ENCODE measurements at places on chromosomes 6 and 20.

GRCh38 chr6:45827952-45828530, 187.6 kb downstream of the CLIC5 start:
- no peaks in the 10 kb centered on the region for H3K36me3 ChIP-seq
- DNase-seq: no peak
- H3K4me1 ChIP-seq: no peaks in the 10 kb centered on the region
- H3K27ac ChIP-seq: no peak overlapping the region
- H3K4me3 ChIP-seq: no peak overlapping the region

GRCh38 chr20:63027922-63028389, 21.2 kb upstream of the BHLHE23 start:
- H3K27ac ChIP-seq: no peak overlapping the region
- H3K4me3 ChIP-seq: no peak overlapping the region
- DNase-seq: no peak
- H3K4me1 ChIP-seq: no peaks in the 10 kb centered on the region

DNA sequence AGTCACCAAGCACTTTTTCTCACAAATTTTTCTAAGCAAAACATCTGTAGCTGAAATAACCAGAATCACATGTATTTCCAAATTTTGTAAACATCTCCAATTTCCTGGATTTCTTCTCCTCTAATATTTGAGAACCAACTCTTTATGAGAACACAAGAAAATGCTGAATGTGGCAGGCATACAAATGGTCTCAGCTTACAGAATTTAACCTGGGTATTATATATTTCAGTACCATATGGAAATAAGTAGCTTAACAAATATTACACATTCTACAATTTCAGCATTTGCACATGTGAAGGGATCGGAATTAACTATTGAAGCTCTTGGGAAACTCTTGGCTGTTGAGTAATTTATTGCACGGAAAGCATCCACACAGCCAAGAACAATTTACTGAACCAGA, 92.5 kb downstream of the TBXT start:
- no peak overlapping the region for H3K27ac ChIP-seq
- no peak overlapping the region for H3K4me3 ChIP-seq
- no peaks in the 10 kb centered on the region for H3K27me3 ChIP-seq
- no peak for DNase-seq
- no peaks in the 10 kb centered on the region for H3K4me1 ChIP-seq

- H3K36me3 ChIP-seq: no peaks in the 10 kb centered on the region
- H3K4me1 ChIP-seq: peaks cover 79% of the 10 kb centered on the region
- H3K27me3 ChIP-seq: no peaks in the 10 kb centered on the region
- no peak overlapping the region for H3K4me3 ChIP-seq
Observed at GRCh38 chr20:1819311-1820137, 75.7 kb upstream of the SIRPA start.

GRCh38 chr6:9112544-9112943, 677.2 kb upstream of the SLC35B3 start:
- H3K27ac ChIP-seq: no peak overlapping the region
- H3K36me3 ChIP-seq: no peaks in the 10 kb centered on the region
- no peak overlapping the region for H3K4me3 ChIP-seq
- no peak for DNase-seq
- no peaks in the 10 kb centered on the region for H3K27me3 ChIP-seq

- no peaks in the 10 kb centered on the region for H3K27me3 ChIP-seq
- H3K4me3 ChIP-seq: no peak overlapping the region
- H3K27ac ChIP-seq: no peak overlapping the region
- DNase-seq: no peak
- peaks cover 12% of the 10 kb centered on the region for H3K4me1 ChIP-seq
Observed at GRCh38 chr6:110322151-110322873, 35.8 kb downstream of the METTL24 start.

DNA sequence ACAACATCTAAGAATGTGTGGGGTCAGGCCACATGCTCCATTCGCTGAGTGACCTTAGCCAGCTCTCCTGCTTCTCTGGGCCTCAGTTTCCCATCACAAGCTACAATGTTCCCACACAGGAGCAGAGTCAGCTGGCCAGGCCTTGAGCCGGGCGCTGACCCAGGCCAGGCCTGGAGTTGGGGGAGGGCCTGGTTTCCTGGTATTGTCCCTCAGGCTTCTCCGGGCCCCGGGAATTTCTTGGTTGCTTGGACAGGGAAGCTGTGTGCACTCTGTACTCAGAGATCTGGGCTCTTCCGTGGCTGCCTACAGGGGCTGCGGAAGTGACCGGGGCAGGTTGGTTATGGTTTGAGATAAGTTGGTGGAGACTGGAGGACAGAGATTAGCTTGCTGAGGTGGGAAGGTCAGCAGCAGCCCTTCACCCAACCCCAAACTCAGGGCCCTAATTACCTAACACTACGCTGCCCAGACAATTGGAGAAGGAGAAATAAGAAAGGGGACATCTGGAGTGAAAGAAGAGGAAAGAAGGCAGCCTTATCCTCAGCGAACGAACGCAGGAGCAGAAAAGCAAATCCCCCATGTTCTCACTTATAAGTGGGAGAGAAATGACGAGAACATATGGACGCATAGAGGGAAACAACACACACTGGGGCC, 6.2 kb downstream of the TGM2 start:
- H3K27ac ChIP-seq: peak overlapping the region; percentile 91
- H3K36me3 ChIP-seq: peaks cover 63% of the 10 kb centered on the region
- DNase-seq: peak; percentile 73
- no peaks in the 10 kb centered on the region for H3K27me3 ChIP-seq

GRCh38 chr20:47418069-47418757, 61.7 kb upstream of the ZMYND8 start:
- peaks cover 20% of the 10 kb centered on the region for H3K4me1 ChIP-seq
- DNase-seq: no peak
- H3K4me3 ChIP-seq: no peak overlapping the region
- no peaks in the 10 kb centered on the region for H3K27me3 ChIP-seq
- no peaks in the 10 kb centered on the region for H3K36me3 ChIP-seq

DNA sequence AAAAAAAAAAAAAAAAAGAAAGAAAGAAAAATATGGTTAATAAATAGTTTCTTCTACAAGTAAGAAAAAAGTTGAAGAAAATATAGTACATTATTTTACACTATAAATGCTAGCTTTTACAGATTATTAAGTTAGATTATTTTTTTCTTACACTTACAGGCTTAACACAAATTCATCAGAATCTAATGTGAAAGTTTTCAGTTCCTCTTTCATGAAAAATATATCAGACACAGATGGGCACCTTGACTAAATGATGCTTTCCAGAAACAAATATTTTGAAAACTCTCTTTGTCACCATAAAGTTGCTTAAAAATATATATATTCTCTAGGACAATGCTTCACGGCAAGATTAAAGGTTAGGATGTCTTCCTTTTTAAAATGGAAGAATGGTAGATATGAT, 321.8 kb upstream of the HSF2 start:
- H3K27ac ChIP-seq: no peak overlapping the region
- no peaks in the 10 kb centered on the region for H3K4me1 ChIP-seq
- H3K4me3 ChIP-seq: no peak overlapping the region
- H3K36me3 ChIP-seq: no peaks in the 10 kb centered on the region
- DNase-seq: no peak

- no peaks in the 10 kb centered on the region for H3K4me1 ChIP-seq
- no peak overlapping the region for H3K27ac ChIP-seq
- no peak for DNase-seq
- H3K36me3 ChIP-seq: no peaks in the 10 kb centered on the region
Observed at GRCh38 chr20:56706867-56707360, 77.8 kb downstream of the TFAP2C start.

GRCh38 chr6:13432526-13433184, 54.7 kb downstream of the GFOD1 start:
- no peaks in the 10 kb centered on the region for H3K36me3 ChIP-seq
- no peak overlapping the region for H3K4me3 ChIP-seq
- peak overlapping the region; percentile 22 for H3K27ac ChIP-seq

DNA sequence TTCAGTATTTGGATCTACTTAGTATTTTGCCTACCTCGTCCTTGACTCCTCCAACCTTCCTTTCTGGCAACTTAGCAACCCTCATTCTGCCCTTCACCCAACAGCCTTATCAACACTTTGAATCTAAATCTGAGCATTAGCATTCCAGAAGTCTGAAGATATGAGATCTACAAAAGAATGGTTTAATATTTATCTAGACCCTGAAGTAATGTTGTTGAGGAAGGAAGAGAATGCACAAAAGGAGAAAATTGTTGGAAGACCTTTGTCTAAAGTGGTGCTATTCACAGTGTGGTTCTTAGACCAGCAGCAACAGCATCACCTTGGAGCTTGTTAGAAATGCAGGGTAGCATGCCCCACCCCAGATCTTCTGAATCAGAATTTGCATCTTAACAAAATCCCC, 198.2 kb upstream of the PLCB4 start:
- H3K36me3 ChIP-seq: no peaks in the 10 kb centered on the region
- DNase-seq: no peak
- H3K4me1 ChIP-seq: no peaks in the 10 kb centered on the region
- H3K27ac ChIP-seq: no peak overlapping the region
- no peak overlapping the region for H3K4me3 ChIP-seq
- no peaks in the 10 kb centered on the region for H3K27me3 ChIP-seq

- H3K4me1 ChIP-seq: peaks cover 17% of the 10 kb centered on the region
- no peaks in the 10 kb centered on the region for H3K27me3 ChIP-seq
- DNase-seq: peak; percentile 88
- peak overlapping the region; percentile 18 for H3K4me3 ChIP-seq
Observed at GRCh38 chr6:11770546-11771466, 7.8 kb downstream of the ADTRP start.

GRCh38 chr20:19121463-19121862, 91.0 kb upstream of the SLC24A3 start:
- no peak for DNase-seq
- H3K4me1 ChIP-seq: no peaks in the 10 kb centered on the region
- no peak overlapping the region for H3K4me3 ChIP-seq
- no peaks in the 10 kb centered on the region for H3K36me3 ChIP-seq
- H3K27me3 ChIP-seq: no peaks in the 10 kb centered on the region
- H3K27ac ChIP-seq: no peak overlapping the region

DNA sequence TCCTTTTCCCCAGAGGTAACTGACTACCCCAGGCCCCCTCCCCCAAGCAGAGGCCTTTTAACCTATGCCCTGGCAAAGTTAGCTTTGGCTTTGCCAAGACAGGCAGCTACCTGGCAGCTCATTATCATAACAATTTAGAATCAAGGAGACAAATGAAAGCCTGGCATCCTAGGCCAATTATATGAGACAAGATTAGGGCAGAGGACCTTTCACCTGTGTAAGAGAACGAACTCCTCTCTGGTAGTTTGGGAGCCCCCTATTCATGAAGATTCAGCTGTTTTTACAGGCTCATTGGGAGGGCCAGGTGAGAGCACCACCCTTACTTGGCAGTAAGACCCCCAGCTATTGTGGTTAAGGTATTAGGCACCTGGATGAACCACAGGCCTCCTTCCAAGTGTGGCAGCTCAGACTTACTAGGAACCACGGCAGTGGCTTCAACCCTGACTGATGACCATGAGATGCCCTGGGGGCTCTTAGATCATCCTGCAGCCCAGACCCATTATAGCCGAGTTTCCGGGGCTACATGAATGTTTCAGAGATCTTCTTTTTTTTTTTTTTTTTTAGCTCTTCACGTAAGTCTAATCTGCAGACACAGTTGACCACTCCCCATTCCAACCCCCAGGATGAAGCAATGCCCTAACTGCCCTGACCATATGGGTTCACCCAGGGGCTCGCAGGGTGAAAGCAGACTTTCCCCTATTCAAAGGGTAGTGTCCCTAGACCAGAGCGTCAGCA, 56.2 kb downstream of the RAB44 start:
- no peak overlapping the region for H3K27ac ChIP-seq
- DNase-seq: no peak
- peaks cover 69% of the 10 kb centered on the region for H3K4me1 ChIP-seq
- H3K4me3 ChIP-seq: no peak overlapping the region
- no peaks in the 10 kb centered on the region for H3K27me3 ChIP-seq

GRCh38 chr20:62740286-62741141, 31.9 kb downstream of the NTSR1 start:
- H3K36me3 ChIP-seq: no peaks in the 10 kb centered on the region
- peak overlapping the region; percentile 37 for H3K27ac ChIP-seq
- H3K27me3 ChIP-seq: peaks cover 9% of the 10 kb centered on the region
- H3K4me3 ChIP-seq: peak overlapping the region; percentile 29
- no peak for DNase-seq

DNA sequence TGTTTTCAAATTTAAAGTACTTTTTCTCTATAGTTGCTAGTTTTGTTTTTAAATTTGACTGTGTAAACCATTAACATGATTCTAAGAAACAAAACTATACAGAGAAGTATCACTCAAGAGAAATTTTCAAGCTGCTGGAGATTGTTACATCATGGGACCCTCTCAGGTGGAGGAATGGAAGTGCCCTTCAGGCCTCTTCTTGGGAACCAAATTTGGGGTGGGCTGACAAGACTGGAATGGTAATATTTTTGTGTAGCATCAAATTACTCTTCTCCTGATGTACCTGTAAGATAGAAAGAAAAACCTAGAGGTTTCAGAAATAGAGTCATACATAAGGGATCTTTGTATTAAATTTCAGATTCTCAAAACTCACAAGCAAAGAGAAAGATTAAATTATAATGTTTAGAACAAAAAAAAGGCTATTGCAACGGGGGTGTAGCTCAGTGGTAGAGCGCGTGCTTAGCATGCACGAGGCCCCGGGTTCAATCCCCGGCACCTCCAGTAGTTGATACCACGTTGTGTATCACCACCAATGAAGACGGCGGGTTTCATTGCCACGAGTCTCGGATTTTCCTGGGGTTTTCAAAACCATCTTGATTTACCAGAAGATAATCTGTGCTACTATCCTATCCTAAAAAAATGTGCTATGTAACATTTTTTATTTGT, 193.7 kb downstream of the GPX5 start:
- H3K4me1 ChIP-seq: no peaks in the 10 kb centered on the region
- H3K4me3 ChIP-seq: no peak overlapping the region
- no peak overlapping the region for H3K27ac ChIP-seq

DNA sequence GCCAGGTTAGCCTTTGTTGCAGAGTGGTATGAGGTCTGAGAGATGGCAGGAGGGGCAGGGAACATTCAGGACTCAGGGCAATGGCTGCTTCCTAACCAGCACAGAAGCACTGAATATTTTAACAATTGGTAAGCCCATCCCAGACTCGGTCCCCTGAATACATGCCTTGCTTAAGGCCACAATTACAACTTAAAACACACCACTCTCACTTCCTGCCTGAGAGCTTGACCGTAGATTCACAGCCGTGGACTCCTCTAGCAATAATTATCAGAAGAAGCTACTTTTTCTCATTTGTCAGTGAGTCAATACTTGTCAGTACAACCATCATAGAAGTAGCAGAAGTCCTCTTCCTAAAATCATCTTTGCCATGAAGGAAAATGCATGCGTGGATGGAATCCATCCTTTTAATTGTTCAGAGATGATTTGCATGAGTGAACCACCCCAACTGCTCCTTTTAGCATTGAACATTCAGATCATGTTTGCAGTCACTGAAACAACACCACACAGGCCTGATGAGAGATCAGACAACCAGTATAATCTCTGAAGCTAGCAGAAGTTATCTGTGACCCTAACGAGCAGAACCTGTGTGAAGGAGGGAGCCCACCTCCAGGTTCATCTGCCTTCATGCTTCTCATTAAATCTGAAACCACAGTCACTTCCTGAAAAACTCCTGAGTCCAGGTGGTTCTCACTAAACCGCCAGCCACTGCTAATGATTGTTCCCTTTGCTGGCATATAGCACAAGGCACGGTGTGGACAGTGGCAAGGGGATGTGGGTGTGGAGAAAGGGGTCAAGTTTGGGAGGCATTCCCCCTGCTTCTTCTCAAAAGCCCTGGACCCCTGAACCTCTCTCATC, 333.9 kb upstream of the CNR1 start:
- H3K36me3 ChIP-seq: no peaks in the 10 kb centered on the region
- peaks cover 7% of the 10 kb centered on the region for H3K27me3 ChIP-seq
- no peak for DNase-seq
- H3K4me1 ChIP-seq: no peaks in the 10 kb centered on the region
